T-helper 1 cell (primary cell): ENCODE measurements at places on chromosomes 3 and 15.
A peak's percentile ranks its signal among the peaks of the same experiment; 100 is the strongest.

- DNase-seq = no peak
Measured at GRCh38 chr3:152524198-152525140, 255.7 kb downstream of the MBNL1 start.

DNA sequence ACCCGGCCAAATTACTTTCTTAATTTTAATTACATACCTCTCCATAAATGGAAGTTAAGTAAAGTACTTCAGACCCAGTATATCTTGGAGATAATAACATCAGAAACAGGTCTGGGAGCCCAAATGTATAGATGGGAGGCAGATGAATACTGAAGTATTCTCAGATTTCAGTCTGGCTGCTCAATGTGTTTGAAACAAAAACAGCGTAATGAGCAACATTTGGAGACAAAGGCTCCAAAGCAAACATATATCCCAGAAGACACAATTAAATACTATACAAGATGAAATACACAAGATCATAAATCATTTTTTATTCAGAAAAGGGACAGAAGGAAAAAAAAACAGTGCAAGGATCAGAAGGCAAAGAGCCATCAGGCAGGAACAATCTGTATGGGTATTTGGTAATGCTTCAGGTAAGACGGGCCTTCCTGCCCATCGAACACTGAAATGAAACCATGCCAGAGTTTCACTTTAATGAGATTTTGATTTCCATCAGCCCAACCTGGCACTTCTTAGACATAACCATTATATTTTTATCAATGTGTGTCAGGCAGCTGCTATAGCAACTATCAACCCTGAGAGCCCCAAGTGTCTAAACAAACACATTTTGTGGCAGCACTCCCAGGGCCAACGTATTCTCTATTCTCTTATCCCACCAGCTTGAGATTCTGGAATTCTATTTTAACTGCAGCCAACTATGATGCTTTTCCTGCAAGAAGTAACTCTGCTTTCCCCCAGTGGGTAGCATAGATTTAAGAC lies 210.8 kb downstream of the STT3B start:
- no peak for DNase-seq

DNA sequence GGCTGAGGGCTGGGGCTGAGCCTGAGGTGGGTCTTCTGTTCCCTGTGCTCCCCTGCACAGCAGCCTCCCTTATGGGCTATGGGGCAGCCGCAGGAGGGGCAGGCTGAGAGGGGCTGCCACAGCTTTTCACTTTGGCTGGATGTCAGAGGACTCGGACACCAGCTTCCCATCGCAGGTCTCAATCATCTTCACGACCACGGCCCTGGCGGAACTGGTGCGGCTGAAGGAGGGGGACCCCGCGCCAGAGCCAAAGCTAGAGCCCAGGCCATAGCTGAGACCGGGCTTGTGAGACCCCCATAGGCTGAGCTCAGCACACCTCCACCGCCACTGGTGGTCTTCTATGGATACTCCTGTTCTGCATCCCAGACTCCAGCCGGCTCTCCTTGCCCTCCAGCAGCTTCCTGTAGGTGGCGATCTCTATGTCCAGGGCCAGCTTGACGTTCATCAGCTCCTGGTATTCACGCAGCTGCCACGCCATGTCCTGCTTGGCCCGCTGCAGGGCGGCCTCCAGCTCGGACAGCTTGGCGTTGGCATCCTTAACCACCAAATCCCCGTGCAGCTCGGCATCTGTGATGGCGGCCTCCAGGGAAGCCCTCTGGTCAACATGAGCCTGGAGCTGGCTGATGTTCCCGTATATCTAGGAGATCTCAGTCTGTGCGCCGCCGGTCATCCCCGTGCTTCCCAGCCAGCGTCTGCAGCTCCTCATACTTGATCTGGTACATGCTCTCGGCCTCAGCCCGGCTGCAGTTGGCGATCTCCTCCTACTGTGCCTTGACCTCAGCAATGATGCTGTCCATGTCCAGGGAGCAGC lies 181.7 kb upstream of the SYNPR start:
- no peak for DNase-seq

- DNase-seq = no peak
Measured at GRCh38 chr3:28777806-28778475, 429.3 kb upstream of the AZI2 start.

DNA sequence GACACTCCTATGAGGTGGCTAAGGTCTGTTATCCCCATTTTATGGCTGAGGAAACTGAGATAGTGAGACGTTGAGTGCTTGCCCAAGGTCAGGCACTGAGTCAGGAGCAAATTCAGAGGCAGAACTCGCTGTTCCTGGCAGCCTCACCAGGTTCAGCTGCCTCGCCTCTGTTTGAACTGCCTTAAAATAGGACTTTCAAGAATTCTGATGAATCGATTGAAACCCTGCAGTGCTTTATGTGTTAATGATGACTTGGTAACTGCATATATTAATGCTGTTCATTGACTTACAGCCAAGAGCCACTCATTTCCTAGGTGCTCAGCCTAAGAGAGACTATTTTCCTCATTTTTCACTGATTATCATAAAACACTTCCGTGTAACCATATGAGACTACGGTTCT lies 79.5 kb upstream of the BHLHE40 start:
- DNase-seq = no peak

DNA sequence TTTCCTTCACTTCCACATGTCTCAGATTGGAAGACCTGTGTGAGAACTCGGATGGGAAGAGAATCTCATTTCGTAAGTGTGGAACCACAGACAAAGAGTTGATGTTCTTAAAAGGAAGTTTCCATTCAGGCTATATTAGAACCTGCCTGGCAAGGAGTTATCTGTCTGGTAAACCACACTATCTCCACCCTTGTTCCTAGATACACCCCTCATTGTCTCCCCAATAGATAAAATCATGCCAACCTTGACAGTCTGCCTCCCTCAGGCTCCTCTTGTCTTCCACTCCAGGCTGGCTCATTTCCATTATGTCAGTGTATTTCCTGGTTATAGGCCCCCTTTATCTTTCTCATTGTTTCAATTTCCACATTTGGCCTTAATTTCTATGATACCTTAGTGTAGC lies 89.2 kb downstream of the TMEM108 start:
- DNase-seq = no peak

DNA sequence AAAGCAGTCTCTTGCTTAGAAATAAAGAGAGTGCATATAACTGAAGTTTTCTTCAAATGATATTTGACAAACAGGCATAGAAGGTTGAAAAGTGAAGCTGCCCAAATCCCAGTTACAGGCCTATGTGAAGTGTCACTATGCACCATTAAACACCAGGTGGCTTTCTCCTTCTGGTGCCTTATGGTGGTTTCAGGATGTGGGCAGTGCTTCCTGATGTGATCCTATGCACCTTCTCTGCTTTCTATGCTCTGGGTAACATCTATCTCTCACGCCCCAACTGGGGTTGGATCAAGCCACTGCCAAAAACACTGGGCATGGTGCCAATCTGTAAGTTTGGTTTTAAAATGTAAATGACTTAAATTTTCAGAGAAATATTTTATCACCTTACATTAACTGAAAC lies 744.7 kb downstream of the TUSC7 start:
- no peak for DNase-seq

DNA sequence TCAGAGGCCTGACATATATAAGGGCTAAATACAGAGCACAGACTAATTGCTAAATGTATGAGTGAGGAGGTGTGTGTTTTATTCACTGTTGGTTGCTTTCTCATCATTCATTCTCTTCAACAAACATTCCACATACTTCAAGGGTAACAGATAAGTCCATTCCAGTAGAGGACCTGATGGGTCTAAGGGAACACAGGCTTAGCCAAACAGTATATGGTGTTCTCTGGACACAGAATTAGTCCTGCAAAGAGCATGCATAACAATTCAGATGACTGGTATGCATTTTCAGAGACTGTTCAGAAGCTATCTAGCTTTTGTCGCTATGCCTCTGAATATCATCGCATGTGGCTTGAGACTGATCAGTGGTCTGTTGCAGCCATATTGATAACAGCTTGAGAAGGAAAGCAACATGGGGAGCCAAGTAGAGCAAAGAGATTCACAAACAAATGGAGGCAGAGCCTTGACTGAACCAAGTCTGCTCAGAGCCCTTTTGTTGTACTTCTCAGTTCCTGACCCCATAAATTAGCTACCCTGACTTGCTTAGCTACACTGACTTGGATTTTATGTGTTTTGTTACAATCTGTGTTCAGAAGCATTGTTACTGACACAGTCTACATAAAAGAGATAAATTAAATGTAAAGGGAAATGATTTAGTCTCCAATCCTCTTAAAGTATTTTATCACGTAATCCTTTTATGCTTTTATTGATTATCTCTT lies 1178.7 kb downstream of the ROBO1 start:
- no peak for DNase-seq

DNA sequence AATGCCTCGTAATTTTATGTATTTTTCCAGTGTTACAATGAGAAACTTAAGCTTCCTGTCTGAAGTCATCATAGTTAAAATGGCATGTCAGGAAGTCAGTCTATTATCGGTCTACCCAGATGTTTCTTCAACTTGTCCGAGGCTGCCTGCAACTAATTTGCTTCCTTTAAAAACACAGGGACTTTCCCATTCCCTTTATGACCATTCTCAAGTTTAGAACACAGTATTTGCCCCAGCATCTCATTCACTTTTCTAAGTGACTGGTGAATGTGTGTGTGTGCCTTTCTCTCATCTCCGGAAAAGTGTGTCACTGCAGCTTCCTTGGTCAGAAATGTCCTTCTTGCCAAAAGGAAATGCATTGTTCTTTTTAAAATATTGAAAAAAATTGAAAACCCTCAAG lies 466.6 kb downstream of the RAP2B start:
- DNase-seq = peak; percentile 62
